ENCODE measurements at places on chromosomes 7 and 10. TPM values are rescaled to one million over a fixed set of nuclear protein-coding genes. Genes with fewer than 3 reads are reported as not detected.
A peak's percentile ranks its signal among the peaks of the same experiment; 100 is the strongest.

Gene FUOM
- 8.0 TPM for total RNA-seq

DNA sequence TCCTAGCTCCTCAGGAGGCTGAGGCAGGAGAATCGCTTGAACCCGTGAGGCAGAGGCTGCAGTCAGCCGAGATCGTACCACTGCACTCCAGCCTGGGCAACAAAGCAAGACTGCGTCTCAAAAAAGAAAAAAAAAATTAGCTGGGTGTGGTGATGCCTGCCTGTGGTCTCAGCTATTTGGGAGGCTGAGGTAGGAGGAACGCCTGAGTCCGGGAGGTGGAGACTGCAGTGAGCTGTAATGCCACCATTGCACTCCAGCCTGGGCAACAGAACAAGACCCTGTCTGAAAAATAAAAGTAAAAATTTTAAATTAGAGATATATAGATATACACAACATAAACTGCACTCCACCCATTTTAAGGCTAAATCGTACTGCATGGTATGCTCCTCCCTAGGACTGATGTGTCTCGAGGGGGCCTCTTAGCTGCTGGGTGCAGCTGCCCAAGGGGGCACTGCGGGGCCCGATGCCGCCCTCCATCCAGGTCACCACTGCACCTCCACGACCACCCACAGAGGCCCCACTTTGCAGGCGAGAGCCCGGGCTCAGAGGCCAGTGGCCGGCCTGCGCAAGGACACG, 40.9 kb upstream of the FOXK1 start:
- no peak for DNase-seq

DNA sequence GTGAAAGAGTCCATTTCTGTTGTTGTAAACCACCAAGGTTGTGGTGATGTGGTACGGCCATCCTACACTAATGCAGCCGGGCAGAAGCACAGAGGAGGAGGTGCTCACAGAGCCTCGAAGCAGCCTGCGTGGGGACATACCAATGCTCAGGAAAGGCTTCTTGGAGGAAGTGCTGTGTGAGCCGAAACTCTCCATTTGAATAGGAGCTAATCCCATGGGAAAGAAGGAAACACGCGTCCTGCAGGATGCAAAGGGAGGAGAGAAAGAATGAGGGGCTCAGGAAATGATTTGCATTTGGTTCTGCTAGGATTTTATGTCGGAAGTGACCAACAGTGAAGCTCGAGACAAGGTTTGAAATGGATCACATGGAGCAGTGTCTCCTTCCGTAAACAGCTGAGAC, 477.9 kb upstream of the ANKRD30A start:
- DNase-seq: no peak

DNA sequence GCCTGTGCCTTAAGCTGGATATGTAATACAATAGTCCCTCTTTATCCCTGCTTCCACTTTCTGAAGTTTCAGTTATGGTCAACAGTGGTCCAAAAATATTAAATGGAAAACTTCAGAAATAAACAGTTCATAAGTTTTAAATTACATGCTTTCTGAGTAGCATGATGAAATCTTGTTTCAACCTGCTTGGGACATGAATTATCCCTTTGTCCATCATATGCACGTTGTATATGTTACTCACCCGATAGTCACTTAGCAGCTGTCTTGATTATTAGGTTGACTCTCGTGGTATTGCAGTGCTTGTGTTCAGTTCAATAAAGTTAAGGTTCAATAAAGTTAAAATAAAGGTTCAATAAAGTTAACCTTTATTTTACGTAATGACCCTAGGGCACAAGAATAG, 25.5 kb downstream of the C1GALT1 start:
- DNase-seq: no peak

GRCh38 chr10:11119843-11120242, 102.2 kb downstream of the CELF2 start:
- no peak for DNase-seq

Gene GNAT3
- not detected for total RNA-seq

DNA sequence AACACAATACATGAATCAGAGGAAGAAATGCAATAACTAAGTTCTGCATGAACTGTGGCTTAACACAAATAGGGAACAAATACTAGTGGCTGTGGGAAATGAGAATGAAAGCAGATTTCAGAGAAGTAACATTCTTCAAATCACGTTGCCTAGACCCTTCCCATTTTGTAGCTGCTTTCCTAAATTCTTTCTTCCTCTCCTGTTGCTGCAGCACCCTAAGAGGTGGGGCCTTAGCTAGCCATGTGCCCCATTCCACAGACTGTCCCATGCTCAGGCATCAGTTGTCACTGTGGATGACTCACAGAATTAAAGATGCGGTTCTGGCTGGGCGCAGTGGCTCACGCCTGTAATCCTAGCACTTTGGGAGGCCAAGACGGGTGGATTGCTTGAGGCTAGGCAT, 704.7 kb upstream of the C7orf33 start:
- no peak for DNase-seq

Gene EPHB6
- total RNA-seq: 13.6 TPM

Gene ZNF487
- 21.6 TPM for total RNA-seq

DNA sequence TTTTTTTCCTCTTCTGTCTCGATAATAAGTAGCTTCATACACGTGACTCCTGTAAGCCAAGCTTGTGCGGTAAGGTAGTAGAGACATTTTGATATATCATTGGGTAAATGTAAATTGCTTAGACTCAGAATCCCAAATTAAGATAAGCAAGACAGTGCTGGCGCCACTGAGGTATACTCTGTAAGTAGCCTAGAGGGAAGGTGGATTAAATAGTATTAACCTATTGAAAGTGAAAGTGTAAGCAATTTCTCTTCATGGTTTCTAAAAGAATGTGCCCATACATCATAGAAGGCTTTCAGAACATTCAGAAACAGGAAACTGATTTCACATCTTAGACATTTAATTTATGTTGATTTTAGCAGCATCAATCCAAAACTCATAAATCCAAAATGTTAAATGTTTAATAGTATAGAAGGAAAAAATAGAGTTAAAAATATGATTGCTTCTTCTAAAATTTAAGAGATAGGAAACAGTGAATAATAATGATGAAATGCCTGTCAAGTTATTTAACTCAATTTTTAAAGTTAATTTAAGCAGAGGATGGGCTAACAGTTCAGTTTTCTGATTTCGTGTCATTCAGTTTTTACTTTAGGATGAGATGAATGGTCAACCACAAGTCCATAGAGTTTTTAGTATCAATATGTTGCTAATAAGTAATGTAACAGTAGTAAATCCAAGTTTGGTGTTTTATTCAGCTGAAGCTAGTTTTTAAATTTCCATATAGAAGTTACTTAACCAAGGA, 36.8 kb downstream of the LRRC72 start:
- no peak for DNase-seq

Gene ADRA2A
- 1.5 TPM for total RNA-seq

DNA sequence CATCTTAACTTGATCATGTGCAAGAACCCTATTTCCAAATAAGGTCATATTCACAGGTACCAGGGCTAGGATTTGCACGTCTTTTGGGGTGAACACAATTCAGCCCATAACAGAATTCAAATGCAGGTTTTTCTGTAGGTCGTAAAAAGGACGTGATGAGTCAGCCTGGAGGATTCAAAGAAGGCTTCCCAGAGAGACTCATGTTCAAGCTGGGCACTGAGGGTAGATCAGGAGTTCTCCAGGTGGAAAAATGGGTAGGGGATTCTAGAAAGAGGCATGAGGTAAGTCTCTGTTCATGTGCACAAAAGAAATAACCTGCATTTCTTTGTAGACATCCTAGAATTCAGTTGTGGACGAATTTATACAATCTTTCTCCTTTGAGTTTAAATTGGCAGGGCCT, 160.4 kb downstream of the RPS24 start:
- DNase-seq: no peak

DNA sequence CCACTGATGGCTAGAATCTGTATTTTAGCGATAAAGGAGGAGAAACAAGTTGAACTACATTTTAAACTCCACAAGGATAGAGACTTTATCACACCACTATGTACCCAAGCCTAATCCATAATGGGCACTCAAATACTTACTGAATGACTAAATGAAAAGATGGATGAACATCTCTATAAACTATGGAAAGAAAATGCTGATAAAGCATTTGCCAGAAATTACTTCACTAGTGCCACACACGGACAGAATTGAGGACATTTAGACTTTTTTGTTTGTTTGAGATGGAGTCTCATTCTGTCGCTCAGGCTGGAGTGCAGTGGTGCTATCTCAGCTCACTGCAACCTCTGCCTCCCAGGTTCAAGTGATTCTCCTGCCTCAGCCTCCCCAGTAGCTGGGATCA, 1.7 kb upstream of the NSUN6 start:
- DNase-seq: no peak

Gene SRGN
- 79.8 TPM for total RNA-seq

DNA sequence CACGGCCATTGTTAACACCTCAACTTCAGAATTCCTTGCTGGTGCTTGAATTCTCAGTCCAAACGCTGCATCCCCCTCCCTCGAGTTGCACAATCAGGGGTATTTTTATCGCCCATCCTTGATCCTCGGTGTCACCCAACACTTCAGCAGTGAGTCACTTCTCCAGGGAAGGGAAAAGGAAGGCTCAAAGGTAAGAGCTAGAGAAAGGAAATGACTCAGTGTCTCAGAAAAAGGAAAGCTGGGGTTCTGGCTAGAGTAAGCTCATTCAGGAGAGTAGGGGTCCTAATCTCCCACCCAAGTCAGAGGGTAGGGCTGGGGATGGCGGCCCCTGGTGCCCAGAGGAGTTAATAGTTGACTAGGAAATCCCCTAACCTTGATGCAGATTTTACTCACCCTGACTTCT, 39.8 kb upstream of the TRIM8 start:
- peak; percentile 56 for DNase-seq

- no peak for DNase-seq
Measured at GRCh38 chr10:110610308-110610774, 33.8 kb upstream of the RBM20 start.

DNA sequence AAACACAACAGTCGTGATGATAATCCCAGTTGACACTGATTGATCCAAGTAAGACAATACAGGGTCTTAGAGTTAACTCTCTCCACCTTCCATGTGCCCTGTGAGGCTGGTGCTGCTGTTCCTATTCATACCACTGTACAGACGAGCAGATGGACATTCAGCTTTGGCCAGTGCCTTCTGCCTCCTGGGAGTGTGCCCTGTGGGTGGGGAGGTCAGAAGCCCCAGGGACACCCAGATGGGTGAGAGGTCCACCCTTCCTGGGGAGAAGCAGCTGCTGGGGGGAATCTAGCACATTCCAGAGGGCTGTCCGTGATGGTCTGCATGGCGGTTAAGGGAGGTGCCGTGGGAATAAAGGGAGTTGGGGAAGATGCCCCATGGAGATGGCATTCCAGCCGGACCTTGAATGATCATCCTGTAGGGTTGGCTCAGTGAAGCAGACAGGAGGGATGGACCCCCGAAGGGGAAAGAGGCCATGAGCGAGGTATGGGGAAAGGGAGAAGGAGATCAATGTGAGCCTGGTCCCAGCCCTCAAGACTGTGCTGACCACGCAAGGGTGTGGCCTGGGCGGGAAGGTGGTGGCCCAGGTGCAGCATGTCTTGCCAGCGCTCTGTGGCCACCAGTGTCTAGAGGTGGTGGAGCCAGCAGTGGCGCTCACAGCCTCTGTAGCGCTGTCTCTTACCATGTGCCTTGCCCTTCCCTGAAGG, 74.0 kb downstream of the ADCY1 start:
- DNase-seq: no peak

GRCh38 chr10:132897516-132898381, 44.6 kb downstream of the CFAP46 start:
- peak; percentile 53 for DNase-seq

- no peak for DNase-seq
Measured at GRCh38 chr10:99920901-99921300, 88.8 kb downstream of the DNMBP start.

Gene NUDT13
- total RNA-seq: 2.2 TPM

DNA sequence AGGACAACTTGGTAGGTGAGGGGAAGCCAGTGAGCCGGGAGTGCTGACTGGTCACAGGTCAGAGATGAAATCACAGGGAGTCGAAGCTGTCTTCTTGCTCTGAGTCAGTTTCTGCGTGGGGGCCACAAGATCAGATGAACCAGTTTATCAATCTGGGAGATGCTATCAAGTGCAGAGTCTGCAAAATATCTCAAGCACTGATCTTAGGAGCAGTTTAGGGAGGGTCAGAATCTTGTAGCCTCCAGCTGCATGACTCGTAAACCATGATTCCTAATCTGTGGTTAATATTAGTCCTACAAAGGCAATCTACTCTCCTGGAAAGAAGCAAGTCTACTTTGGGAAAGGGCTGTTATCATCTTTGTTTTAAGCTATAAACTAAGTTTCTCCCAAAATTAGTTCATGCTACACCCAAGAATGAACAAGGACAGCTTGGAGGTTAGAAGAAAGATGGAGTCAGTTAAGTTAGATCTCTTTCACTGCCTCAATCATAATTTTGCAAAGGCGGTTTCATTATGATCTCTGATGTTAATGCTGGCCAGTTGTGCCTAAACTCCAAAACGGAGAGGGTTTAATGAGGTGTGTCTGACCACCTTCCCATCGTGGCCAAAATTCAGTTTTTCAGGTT, 8.4 kb upstream of the LMOD2 start:
- no peak for DNase-seq

DNA sequence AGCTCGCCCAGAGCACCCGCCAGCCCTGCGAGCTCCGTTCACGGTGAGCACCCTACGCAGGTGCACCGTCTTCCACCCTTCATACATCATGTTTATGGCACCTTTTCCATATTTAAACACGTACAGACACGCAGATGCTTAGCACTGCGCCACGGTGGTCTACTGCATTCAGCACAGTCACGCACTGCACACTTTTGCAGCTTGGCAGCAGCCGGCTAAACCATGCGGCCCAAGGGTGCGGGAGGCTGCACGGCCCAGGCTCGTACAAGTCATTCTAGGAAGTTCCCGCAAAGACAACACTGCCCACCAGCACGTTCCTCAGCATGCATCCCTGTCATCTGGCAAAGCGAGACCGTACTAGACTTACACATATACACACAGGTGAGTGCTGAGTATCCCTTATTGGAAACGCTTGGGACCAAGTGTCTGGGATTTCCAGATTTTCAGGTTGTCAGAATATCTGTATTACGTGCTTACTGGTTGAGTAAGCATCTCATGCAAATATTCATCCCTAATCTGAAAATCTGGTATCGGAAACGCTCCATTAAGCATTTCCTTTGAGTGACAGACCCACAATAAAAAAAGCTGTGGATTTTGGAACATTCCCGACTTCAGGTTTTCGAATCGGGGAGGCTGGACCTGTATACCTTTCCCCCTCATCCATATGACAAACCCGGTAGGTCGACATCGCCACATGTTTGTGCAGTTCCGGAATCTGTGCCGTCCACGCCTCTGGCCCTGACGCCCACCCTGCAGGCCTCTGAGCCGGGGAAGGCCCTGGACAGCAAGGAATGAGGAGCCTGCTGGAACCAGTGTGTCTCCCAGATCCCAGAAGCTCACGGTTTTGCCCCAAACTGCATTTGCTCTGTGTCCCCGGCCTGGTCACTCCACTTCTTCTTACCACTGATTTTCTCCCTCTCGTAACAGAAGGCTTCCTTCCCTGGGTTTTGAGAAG, 222.2 kb downstream of the ELFN1 start:
- DNase-seq: no peak

- DNase-seq: peak; percentile 34
Measured at GRCh38 chr7:130387628-130388403, 7.5 kb downstream of the CPA1 start.

Gene TBXAS1
- total RNA-seq: 22.4 TPM

Gene GARIN1A
- total RNA-seq: 0.49 TPM

Gene OR2A12
- total RNA-seq: not detected

Gene BICC1
- total RNA-seq: 12.1 TPM

GRCh38 chr10:31020209-31020608, 11.5 kb downstream of the ZNF438 start:
- DNase-seq: no peak

Measured in sigmoid colon (tissue), 7 donors.